Left cardiac atrium (tissue), 4 donors: ENCODE measurements at places on chromosomes 12 and 14. TPM values are rescaled to one million over a fixed set of nuclear protein-coding genes. Genes with fewer than 3 reads are reported as not detected.

DNA sequence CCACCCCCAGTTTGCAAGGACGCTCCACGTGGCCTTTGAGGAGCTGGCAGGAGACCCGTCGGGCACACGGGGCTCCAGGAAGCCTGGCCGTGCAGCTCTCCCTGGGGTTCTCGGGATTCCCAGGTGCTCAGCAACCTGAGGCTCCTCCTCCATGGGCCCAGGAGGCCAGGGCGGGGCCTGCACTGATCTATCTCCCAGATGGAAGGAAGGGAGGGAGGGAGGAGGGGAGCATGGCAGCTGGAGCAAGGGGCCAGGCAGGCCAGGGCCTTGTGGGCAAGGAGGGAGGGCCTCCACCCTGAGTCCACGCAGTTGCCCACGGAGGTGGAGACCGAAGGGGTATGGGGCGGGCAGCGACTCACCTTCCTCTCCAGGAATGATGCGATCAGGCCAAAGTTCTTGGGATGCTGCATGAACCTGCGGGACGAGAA, 127.3 kb downstream of the RFLNA start:
- no peak for DNase-seq

DNA sequence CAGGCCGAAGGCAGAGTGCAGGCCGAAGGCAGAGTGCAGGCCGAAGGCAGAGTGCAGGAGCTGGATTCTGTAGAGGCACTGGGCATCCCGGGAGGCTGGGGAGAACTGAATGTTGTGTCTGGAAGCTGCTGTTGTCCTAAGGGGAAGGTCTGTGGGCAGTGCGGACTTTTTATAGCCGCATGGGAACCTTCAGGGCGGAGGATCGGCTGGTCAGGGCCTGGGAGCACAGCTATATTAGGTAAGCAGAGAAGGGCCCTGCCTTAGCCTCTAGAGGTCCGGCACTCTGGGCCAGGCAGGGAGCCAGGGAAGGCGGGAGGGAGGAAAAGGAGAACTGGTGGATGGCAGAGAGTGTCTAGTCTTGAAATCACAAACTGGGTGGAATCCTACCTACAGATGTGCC, 14.2 kb downstream of the CABP1 start:
- DNase-seq, result peak; percentile 47

DNA sequence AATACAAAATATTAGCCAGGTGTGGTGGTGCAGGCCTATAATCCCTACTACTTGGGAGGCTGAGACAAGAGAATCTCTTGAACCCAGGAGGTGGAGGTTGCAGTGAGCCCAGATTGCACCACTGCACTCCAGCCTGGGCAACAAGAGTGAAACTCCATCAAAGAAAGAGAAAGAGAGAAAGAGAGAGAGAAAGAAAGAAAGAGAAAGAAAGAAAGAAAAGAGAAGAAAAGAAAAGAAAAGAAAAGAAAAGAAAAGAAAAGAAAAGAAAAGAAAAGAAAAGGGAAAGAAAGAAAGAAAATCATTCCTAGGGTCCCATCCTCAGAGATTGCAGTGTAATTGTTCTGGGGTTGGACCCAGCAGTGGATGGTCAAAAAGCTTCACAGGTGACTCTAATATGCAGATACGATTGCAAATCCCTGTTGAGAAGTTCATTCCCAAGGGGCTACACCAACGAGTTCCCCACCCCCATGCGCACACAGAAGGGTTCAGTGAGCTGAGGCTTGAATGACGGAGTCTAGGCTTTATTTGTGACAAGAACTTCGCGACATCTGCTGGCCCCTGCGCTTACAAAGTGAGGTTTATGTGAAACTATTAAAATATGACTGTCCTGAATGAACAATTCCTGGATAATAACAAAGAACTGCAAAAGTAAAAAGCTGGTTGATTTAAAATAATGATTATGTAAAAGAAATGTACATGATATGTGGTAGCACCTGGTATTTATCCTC, 17.4 kb upstream of the RNASE12 start:
- DNase-seq, result no peak

DNA sequence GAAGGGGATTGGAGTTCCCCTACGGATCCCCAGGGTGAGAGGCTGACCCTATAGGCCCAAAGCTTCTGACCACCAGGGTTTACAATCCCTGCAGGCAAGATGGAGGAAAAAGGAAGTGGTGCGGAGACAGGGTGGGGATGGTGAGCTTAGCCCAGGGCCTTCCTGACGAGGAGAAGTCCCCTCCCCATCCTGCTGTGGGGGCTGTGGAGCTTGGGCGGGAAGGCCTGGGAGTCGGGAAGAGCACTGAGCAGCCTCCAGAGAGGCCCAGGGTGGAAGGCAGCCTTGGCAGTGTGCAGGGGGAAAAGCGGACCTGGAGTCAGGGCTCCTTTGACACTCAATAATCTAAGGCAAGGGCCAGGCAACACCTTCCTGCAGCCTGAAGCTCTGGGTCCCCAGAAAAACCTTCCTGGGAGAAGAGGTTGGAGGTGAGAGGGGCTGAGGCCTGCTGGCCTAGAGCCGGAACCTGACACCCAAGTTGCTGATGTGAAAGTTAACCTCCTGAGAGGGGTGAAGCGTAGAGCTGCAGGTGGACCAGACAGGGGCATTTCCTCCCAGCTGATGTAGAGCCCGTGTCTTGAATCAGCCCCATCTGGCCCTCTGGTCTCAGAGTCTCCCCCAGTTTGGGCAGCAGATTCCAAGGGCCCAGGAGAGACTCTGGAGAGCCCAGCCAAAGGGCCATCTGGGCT, 6.0 kb downstream of the HDAC7 start:
- DNase-seq, result no peak

GRCh38 chr14:38592764-38593442, 337.0 kb upstream of the CLEC14A start:
- no peak for DNase-seq

DNA sequence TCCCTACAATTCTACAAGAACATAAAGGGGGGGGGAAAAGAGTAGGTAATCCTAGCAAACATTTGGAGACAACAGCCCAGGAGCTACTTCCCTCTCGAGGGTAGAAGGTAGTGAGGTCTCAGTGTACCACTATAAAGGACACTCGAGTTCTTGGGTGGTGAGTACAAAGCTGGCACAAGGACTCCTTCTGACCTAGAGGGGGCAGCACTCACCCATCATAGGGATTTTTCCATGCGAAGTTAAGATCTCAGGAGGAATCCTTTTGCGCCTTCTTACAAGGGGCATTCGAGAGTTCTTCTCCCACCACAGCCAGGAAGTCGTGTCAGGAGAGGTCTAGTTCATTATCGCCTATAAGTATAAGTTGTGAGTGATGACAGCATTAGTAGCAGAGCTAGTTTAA, 200.2 kb upstream of the RBM19 start:
- peak; percentile 29 for DNase-seq

GRCh38 chr14:59337141-59337611, 128.0 kb downstream of the GPR135 start:
- DNase-seq, result peak; percentile 65

GRCh38 chr12:810116-810515, 57.7 kb downstream of the WNK1 start:
- DNase-seq, result no peak

DNA sequence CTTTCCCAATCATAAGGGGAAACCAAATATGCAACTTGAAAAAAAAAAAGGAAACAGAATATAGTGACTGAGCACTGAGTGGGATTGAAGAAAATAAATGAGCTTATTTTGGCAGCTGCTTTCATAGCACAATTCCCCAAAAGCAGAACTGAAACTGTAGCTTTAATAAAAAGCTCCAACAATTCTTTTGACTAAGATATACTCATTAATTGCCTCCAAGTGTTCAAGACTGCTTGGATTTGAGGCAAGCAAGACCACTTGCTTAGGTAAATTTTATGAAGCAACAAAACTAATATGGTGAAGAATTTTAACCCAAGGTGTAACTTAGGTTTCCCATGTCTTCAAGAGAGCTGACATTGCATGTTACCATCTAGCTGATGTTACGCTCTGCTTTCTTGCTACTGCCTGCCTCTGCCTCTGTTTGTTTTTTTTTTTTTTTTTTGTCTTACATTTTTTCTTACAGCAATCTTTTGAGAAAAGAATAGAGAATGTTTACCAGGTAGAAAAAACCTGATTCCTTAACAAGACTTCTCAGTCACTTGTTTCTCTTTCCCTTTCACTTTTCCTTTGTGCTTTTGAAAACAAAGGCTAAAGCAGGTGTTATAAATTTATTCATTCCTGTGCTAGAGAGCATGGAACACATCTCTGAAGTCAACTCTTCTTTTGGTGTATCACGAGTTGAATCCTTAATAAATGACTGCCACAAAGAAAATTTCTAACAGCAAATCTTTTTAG, 134.4 kb downstream of the BCAT1 start:
- DNase-seq, result no peak

DNA sequence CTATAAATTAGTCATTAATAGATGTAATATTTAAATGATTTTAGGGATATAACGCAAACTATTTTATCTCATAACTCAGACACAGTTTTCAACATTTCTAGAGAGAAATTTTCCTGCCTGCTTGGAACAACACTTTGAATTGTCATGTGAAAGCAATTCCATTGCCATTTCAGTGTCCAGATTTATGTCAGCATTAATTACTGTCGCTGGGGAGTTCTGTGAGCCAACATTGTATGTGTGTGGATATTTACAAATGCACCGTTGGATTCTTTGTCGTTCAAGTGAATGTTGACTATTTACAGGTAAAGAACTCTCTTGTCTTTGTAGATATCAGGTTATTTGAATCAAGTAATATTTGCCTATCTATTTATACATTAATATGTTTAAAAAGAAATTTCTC, 465.3 kb upstream of the RGS6 start:
- DNase-seq, result no peak

- no peak for DNase-seq
Measured at GRCh38 chr14:78162202-78162601, 8.0 kb upstream of the NRXN3 start.

- DNase-seq, result no peak
Measured at GRCh38 chr12:2359725-2360629, 307.2 kb downstream of the CACNA1C start.

GRCh38 chr14:33085799-33086198, 147.1 kb downstream of the NPAS3 start:
- DNase-seq, result no peak

DNA sequence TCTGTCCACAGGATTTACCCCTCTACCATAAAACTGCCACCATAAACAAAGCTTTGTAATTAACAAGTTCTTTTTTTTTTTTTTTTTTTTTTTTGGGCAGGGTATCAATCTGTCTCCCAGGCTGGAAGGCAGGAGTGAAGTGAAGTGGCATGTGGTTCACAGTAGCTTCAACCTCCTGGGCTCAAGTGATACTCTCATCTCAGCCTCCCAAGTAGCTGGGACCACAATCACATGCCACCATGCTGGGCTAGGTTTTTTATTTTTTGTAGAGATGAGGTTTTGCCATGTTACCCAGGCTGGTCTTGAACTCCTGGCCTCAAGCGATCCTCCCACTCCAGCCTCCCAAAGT, 61.1 kb upstream of the NUDT4 start:
- DNase-seq, result no peak

DNA sequence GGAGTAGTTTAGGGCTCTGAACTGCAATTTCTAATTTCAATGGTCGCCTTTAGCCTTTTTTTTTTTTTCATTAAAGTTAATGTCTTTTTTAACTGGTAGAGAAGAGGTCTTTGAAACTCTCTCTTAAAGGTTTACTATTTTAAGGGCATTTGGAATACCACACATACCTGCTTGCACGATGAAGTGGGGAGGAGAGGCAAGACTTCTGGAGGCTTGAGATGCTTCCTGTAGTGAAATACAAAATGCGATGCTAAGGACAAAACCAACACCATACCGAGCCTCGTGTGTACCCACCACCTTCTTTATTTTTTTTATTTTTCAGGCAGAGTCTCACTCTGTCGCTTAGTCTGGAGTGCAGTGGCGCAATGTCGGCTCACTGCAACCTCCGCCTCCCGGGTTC, 57.4 kb downstream of the GLT1D1 start:
- DNase-seq, result no peak

GRCh38 chr12:26551385-26551784, 281.6 kb downstream of the ITPR2 start:
- no peak for DNase-seq

DNA sequence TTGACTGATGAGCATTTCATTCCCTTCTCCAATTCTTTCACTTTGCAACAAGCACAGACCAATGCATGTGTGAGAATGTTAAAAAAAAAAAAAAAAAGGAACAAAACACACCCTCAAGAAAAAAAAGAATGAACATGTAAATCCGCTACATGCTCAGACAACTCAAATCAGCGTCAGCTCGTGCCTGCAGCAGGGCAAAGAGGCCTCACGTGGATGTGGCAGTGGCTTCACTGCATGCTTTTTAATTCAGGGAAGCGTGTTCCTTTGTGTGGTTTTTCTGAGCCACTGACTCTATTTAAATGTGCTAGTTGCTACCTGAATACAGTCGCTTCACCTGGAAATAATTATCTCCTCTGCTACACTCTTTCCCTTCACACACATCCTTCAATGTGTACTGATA, 55.1 kb downstream of the PPP1R36 start:
- DNase-seq, result no peak

GRCh38 chr12:108853981-108854446, 3.4 kb downstream of the SSH1 start:
- no peak for DNase-seq

DNA sequence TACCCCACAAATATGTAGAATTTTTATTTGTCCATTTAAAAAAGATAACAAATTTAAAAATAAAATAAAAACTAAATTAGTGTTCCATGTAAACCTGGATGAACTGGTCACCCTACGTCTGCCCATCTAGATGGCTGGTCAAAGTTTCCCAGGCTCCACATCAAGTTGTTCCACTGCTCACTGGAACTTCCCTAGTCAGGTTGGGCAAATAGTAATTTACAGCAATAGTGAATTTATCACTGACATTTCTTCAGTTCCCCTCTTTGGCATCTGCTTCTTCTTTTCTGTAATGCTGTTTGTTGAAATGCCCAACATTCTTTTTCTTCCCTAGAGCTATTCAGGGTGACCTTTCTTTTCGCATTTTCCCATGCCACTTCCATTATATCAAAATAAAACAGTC, 272.7 kb upstream of the BTG1 start:
- DNase-seq, result no peak

Gene CISTR
- 1.9 TPM for total RNA-seq

Gene PIWIL1
- not detected for total RNA-seq

Gene PLA2G1B
- total RNA-seq, result not detected

Gene SAMD4A
- total RNA-seq, result 103 TPM

Gene SMAGP
- total RNA-seq, result 5.0 TPM

Gene CABP1
- 1.5 TPM for total RNA-seq

Gene CFAP54
- total RNA-seq, result 0.38 TPM
